GM23338 (cell line): ENCODE measurements at places on chromosomes 4 and X. TPM values are rescaled to one million over a fixed set of nuclear protein-coding genes. Genes with fewer than 3 reads are reported as not detected.

DNA sequence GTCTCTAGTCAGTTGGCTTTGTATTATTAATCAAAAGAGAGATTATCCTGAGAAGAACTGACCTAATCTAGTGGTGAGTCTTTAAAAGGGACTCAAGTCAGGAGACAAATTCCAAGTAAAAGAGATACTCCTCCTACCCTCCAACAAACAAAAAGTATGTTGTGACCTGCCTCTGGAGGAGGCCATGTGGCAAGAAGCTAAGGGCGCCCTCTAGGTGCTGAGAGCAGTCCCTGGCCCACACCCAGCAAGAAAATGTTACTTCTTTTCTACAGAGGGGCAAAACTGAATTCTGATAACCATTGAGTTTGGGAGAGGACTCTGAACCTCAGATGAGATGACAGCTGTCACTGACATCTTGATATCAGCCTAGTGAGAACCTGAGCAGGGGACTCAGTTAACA, 953.6 kb upstream of the AGA start:
- peak; percentile 31 for DNase-seq

DNA sequence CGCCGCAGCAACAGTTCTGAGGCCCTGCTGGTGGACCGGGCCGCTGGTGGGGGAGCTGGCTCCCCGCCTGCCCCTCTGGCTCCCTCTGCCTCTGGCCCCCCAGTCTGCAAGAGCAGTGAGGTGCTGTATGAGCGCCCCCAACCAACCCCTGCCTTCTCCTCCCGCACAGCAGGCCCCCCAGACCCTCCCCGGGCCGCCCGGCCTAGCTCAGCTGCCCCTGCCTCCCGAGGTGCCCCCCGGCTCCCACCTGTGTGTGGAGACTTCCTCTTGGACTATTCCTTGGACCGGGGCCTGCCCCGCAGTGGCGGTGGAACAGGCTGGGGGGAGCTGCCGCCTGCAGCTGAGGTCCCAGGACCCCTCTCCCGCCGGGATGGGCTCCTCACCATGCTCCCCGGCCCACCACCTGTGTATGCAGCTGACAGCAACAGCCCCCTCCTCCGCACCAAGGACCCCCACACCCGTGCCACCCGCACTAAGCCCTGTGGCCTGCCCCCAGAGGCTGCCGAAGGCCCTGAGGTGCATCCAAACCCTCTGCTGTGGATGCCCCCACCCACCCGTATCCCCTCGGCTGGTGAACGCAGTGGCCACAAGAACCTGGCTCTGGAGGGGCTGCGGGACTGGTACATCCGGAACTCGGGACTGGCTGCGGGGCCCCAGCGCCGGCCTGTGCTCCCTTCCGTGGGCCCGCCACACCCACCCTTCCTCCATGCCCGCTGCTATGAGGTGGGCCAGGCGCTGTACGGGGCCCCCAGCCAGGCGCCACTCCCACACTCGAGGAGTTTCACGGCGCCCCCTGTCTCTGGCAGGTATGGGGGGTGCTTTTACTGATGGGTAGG, 6.3 kb downstream of the PRAF2 start:
- no peak for DNase-seq

GRCh38 chrX:109299091-109299490, 182.8 kb downstream of the GUCY2F start:
- no peak for DNase-seq

DNA sequence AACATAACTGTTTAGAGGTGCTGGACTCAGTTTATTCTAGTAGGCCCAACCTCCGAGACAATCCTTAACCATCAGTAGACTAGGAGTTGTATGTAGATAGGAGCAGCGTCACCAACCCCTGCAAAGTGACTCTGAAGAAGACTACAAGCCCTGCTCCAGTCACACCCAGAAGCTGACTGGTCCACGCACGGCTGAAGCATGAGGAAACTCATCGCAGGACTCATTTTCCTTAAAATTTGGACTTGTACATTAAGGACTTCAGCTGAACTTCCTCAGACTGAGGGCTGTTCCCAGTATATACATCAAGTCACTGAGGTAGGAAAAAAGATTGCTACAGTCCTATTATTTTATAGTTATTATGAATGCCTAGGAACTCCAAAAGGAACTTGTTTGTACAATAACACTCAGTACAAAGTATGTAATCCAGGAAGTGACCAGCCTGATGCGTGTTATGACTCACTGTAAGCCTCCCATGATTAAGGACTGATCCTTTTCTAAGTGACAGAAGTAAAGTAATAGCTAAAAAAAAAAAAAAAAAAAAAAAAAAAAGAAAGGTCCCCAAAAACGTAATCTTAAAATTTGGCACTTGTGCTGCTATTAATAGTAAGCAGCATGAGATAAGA, 41.6 kb upstream of the UGT2B7 start:
- DNase-seq, result no peak

DNA sequence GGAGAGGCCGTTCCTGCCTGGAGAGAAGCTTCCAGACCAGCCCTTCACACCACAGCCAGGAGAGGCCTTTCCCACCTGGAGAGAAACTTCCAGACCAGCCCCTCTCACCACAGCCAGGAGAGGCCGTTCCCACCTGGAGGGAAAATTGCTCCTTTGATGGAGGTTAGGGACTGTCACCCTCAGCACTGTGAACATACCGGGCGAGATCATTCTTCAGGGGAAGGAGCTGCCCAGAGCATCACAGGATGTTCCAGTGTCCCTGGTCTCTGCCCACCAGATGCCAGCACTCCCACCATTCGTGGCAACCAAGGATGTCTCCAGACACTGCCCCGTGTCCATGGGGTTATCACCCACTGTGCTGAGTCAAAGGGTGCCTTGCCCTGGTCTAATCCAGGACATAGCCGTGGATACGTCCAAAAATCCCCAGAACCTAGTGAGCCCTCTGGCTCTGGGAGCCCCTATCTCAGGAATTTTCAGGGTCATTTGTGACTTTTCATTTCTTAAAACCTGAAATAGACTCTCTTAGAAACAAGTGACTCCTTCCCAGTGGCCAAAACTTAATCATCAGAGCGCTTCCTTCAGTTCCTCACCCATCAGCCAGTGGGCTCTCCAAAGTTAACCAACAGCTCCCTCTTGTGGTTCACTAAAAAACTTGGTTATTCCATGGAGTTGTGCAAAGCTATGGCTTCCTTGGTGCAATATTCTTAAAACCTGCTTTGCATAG, 80.2 kb downstream of the CRMP1 start:
- DNase-seq, result peak; percentile 89

DNA sequence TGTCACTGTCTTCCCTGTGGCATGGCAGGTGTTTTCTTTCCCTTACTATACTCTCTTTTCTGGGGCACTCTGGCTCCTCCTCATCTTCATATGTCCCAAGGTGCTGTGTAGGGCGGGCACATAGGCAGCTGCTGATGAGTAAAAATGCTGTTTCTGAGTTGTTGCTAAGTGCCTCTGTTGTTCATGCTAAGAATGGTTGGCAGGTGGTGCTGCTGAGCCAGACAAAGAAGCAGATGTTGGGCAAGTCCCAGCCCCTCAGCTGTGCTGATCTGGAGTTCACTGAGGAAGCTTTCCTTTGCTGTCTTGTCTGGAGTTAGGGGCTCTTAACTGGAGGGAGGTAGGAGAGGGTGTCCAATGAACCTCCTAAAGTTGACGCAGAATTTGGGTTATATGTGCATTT, 40.6 kb downstream of the HADH start:
- peak; percentile 68 for DNase-seq

DNA sequence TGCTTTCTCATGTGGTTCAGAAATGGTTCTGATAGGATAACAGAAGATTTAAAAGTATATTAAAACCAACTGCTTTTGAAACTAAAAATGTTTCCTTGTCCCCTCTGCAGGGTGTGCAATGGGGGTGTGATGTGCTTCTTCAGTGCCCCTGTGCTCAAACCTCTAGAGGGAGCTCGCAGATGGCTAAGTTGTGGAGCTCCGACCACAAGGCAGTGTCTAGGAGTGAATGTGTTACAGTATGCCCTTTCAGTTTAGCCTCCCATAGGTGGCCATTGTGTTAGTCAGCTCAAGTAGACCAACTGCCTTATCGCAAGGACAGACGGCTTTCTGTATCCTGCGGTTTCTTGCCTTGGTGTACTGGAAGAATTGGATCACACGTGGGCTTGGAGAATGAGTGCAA, 130.5 kb downstream of the TENT5D start:
- peak; percentile 43 for DNase-seq

DNA sequence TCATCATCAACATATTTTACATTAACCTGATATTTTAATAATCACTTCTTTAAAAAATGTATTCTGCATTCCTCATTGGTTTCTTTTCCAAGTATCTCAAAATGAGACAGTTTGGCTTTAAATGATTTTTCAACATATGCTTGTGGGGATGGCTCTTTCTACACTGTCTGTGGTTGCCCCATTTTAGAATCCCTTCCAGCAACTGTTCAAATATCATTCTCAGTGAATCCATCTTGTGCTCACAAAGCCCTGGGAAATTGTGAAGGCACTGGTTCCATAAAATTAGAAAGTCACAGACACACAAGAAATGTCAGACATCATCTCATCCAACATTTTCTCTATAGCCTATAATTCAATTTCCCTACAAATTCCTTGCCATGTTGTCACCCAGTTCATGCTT, 103.5 kb downstream of the LNX1 start:
- DNase-seq, result no peak

- DNase-seq, result no peak
Measured at GRCh38 chr4:150178161-150178560, 99.9 kb downstream of the DCLK2 start.

DNA sequence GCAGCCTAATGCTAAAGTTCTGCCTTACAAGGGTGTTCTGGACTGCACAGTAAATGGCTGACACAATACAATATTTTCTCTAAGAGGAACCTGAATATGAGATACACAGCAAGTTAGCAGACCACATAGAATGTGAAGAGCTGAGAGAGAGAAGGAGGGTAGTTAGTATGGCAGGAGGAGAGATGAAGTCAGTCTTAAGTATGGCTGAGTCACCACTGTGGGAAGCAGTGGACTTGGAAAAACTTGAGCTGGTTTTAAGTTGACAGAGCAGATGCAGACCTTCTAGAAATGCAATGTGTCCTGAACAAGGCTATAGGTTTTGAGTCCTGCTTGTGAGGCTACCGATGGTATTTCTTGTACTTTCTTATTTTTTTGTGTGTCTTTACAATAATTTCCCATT, 172.5 kb downstream of the SH2D1A start:
- no peak for DNase-seq

GRCh38 chr4:99634742-99635360, 22.8 kb downstream of the C4orf54 start:
- DNase-seq, result no peak

GRCh38 chr4:89171176-89171805, 60.0 kb downstream of the TIGD2 start:
- no peak for DNase-seq

DNA sequence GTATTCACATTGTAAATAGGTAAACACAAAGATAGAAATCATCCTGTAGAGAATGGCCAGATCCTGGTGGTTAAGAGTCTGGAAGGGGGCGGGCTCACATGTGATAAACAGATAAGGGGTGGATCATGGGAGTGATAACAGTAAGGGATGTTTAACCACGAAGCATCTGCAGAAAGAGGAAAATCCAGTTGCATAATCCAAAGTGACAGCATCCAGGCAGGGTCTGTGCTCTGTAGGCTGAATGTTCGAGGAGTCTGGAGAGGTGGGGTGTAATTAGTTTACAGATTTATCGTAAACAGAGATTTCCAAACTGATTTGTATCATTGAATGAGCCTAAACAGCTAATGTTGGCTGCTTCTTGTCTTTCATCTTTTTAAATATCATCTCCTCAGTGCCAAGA, 1009.8 kb upstream of the SLIT2 start:
- DNase-seq, result no peak

DNA sequence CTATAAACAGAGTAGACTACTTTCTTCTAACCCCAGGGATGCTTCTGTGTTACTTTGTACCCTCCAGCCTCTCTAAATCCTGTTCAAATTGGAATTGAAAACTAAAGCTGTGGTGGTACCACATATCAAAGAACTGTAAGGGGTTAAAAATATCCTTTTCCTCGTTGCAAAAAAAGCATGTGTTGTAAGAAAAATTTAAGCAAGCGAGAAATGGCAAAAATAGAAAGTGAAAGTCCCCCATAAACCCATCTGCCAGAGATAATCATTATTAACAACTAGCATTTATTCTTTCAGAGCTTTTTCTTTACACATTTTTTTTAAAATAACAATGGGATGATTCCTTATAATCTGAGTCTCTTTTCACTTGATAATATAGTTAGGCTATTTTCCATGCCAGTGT, 40.6 kb downstream of the TMEM164 start:
- DNase-seq, result no peak

GRCh38 chr4:148857973-148858534, 415.8 kb upstream of the NR3C2 start:
- no peak for DNase-seq

- DNase-seq, result peak; percentile 62
Measured at GRCh38 chr4:110518889-110519490, 43.0 kb downstream of the ENPEP start.

- no peak for DNase-seq
Measured at GRCh38 chr4:114277690-114278089, 298.2 kb upstream of the ARSJ start.

GRCh38 chr4:185728893-185729292, 83.1 kb downstream of the SORBS2 start:
- DNase-seq, result no peak

GRCh38 chrX:108332281-108332680, 105.9 kb downstream of the COL4A6 start:
- DNase-seq, result no peak

DNA sequence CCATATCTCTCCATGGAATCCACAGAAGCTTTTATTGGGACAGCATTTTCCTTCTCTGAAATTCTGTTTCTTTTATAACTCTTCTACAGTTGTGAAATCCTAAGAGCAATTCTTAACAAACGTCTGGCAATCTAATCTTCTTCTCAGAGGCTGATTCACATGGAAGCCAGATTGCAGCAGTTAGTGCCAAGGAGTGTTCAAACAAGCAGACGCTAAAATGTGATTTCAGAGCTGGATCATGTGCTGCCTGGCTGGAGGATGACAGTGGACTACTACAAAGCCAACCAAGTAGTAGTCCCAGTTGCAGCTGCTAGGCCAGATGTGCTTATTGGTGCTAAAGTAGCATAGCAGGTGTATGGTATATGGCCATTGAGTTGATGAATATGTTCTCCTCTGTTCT, 27.7 kb upstream of the GLRB start:
- DNase-seq, result no peak

DNA sequence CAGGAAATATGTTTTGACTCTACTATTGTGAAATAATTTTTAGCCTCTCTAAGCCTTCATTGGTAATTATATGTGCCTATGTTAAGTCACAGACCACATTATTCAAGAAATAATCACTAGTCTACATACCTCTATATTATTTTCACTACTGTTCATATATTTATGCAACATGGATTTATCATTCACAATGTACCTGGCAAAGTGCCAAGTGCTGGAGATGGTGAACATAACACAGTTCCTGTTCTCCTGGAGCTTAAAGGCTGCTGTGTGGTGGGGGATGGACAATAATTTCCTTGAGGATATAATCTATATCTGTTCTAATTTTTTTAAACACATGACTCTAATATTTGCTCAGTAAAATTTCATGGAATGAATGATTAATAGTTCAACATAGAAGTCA, 527.7 kb upstream of the CXorf51A start:
- no peak for DNase-seq

Gene PRR32
- not detected in 2 replicates for total RNA-seq

Gene CSAG2
- not detected in 2 replicates for total RNA-seq

Gene RAB33A
- 4.9 and 6.5 TPM in 2 replicates for total RNA-seq

Gene NPNT
- 1.4 and 3.1 TPM in 2 replicates for total RNA-seq

Gene ANAPC10
- 27.5 and 34.4 TPM in 2 replicates for total RNA-seq

Gene FGFRL1
- 28.6 and 35.8 TPM in 2 replicates for total RNA-seq

Gene MORC4
- total RNA-seq, result 1.7 and 2.1 TPM in 2 replicates

Gene ELK1
- 24.4 and 39.5 TPM in 2 replicates for total RNA-seq

Gene STATH
- total RNA-seq, result not detected in 2 replicates

Gene DUX4
- total RNA-seq, result not detected in 2 replicates

Gene CXCR3
- total RNA-seq, result not detected in 2 replicates
